CMK (cell line): ENCODE measurements at places on chromosomes 7 and 10.

- DNase-seq: no peak
Measured at GRCh38 chr7:35754741-35755140, 46.1 kb upstream of the SEPTIN7 start.

DNA sequence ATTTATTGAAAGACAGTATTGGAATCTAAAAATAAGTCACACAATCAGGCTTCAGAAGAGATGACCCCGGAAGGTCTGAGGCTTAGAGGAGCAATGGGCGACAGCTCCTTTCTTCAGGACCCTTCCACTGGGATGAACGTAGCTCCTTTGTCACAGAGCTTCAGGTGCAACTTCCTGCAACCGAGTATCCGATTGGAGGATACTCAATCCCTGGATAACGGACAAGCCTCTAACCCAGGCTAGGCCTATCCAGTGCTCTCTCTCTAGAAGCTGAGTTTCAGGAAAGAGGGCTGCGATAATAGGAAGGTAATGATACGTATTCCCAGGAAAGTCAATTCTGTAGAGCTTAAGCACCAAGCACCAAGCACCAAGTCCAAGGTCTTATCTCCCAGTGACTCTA is 349.4 kb upstream of the NPSR1 start:
- DNase-seq: no peak

- DNase-seq: no peak
Measured at GRCh38 chr7:132402096-132402495, 174.2 kb downstream of the PLXNA4 start.

- DNase-seq: no peak
Measured at GRCh38 chr10:129332476-129332875, 134.6 kb upstream of the MGMT start.

- no peak for DNase-seq
Measured at GRCh38 chr7:68697796-68698280, 900.4 kb upstream of the AUTS2 start.

GRCh38 chr7:131488361-131488760 is 68.1 kb downstream of the PODXL start:
- no peak for DNase-seq

GRCh38 chr7:151893405-151893923 is 16.5 kb upstream of the PRKAG2 start:
- DNase-seq: no peak

DNA sequence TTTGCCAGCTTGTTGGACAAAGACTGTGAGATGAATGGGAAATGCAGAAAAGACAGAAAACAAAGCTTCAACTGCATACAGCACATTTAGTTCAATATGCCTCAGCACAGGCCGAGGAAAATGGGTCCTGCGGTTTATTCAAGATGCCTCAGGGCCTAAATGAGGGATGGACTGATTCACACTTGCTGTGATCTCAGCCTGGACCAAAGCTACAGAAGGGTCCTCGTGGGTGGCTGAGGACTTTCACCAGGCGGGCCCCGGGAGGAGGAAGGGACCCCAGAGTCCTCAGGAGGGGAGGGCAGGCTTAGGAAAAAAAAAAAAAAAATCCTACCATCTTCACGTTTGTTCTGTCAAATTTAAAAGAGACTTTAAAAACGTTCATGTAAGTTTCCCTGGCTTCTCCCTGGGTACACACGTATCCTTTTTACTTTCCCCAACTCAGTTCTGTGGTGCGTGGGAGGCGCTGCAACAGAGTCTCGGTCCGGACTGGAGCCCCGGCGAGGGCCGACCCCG is 624 bp upstream of the ZNF783 start:
- DNase-seq: no peak

- DNase-seq: no peak
Measured at GRCh38 chr7:25643286-25643685, 415.0 kb upstream of the NPVF start.

GRCh38 chr10:11724938-11725776 is 17.0 kb upstream of the ECHDC3 start:
- DNase-seq: no peak

DNA sequence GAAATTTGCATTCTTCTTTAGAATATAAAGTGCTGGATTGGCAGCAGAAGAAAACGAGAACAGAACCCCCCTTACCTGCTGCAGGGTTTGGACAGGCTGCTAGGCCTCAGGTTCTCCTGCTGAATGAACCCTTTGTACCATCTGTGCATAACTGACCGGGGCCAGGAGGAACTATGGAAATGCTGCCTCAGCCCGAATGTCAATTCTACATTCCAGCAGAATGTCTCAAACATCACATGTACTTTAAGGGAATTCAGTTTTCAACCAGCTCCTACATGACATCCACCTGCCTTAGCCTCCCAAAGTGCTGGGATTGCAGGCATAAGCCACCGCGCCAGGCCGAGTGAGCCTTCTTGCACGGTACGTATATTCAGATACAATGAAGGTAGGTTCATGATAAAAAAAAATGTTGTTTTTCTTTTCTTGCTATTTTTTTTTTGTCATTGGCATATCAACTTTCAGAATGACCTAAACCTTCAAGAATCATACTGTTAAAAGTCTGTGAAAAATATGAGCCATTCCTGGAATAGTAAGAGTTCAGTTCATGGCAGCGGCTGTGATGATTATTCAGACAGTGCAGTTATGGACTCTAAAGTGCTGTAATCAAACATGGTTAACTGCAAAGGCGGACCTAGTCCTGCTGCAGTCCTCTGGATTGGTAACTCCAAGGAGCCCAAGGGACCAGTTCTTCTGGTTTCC is 84.4 kb upstream of the TNS3 start:
- no peak for DNase-seq

DNA sequence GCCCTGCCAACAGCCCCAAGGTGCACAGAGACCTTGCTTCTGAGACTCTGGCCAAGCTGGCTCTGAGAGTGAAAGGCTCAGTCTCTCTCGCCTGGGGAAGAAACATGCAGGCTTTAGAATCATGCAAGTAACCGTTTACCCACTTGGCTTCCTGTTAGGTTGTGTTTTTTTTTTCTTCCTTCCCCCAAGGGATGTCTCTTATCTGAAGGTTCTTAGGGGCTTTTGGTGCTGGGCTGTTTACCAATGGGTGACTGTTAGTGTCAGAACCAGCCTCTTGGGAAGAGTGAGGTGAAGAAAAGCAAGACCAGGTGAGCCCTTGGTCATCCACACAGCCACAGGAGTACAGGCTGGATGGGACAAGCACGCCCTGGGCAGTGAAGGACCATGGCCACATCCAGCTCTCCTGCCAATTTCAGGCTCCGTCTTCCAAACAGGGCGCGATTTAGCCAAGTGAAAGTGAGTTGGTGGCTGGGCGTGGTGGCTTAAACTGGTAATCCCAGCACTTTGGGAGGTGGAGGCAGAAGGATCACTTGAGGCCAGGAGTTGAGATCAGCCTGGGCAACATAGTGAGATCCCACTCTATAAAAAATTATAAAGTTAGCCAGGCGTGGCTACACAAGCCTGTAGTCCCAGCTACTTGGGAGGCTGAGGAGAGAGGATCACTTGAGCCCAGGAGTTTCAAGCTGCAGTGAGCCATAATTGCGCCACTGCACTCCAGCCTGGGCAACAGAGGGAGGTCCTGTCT is 76.3 kb upstream of the CUX1 start:
- DNase-seq: no peak

DNA sequence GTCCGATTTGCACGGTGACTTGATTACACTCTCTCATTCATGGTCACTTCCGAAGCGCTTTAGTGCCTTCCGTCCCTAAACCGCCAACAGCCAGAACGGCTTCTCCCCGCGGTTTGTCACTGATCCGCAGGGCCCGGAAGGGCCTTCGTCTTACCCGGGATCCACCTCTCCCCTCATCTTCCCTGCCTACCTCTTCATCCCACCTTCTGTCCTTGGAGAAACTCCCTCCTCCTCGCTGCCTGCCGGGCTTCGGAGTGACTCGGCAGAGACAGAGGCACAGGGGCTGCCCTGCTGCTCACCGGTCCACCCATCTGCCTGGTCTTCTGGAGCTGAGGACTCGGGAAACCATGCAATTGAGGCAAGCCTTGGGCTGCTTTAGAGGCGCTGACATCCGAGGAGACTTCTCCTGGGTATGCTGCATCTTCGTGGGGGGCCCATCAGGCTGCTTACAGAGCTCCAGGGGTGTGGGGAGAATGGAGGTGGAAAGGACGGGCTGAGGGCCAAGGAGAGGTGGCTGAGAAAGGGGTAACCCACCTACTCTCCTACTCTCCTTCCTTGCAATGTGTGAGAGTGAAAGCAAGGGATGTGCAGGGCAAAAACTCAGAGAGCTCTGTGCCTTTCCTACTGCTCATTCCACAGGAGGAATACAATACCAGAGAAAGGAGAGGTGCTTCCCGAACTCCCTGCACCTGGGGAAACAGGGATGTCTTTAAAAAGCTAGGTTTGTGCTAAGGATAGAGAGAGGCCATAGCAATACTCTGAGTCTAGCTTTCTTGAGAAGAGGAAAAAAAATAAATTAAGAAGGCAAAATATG is 1.0 kb upstream of the HOXA11 start:
- no peak for DNase-seq

GRCh38 chr7:139341776-139342226 is 664 bp downstream of the FMC1 start:
- no peak for DNase-seq

DNA sequence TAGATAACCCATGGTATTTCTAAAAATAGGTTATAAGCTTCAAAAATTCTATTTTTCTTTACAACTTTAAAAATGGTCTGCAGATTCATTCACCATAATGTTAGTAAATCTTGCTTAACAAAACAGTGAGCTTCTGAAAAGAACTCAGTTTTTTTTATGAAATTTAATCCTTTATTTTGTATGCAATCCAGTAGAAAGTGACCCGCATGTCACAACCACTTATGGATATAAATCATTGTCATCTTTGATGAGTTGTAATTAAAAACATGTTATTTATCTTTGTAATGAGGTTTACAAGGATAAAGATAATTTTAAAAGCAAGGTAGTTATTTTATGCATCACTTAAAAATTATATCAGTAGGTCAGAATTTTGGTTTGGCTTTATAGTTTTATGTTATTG is 173.5 kb upstream of the SEMA3A start:
- no peak for DNase-seq

- no peak for DNase-seq
Measured at GRCh38 chr7:25565949-25566348, 337.7 kb upstream of the NPVF start.

DNA sequence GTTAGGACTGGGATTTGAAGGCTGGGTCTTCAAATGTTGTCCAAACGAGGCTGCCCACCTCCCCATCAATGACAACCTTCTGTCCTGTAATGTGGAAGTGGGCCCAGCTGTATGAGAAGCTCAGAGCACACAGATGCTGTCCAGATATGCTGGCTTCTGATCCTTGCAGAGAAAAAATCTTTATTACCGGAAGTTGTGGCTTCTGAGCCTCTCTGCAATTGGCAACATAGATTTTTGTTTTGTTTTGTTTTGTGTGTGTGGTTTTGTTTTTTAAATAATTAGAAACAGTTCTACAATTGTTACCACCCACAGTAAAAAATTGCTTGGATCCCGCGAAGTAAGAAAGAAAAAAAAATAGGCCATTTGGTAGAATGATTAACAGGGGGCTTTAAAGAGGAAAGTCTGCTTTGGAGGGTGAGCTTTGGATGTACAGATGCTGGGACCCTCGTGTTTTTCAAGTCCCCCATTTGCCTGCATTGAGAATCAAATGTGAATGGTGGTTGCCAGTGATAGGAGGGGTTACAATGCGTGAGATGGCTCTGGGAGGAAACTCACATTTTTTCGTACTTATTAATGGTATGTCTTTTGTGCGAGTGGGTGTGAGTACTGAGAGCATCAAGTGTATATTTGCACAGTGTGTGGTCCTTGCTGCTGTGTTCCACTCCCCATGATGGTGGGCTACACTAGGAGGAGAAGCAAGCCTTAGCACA is 153.2 kb downstream of the TCF7L2 start:
- DNase-seq: peak; percentile 5

- no peak for DNase-seq
Measured at GRCh38 chr10:70293169-70293843, 9.5 kb upstream of the NPFFR1 start.

- no peak for DNase-seq
Measured at GRCh38 chr10:61781969-61782403, 119.3 kb downstream of the CABCOCO1 start.

DNA sequence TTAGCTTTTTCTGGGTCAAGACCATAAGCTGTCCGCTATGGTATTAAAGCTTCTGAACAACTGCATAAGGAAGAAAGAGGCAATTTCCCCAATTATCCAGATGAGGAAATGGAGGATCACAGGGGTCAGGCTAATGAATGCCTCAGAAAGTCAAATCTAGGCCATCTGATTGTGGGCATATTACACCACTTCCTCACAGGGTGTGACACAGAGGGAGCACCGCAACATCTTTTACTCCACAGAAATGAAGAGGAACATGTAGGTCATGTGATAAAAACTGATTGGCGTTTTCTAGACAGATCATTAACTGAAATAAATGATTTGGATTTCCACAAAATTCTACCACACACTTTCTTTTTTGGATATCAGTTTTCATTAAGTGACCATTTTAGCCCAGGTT is 384.4 kb downstream of the PARD3 start:
- DNase-seq: peak; percentile 5

DNA sequence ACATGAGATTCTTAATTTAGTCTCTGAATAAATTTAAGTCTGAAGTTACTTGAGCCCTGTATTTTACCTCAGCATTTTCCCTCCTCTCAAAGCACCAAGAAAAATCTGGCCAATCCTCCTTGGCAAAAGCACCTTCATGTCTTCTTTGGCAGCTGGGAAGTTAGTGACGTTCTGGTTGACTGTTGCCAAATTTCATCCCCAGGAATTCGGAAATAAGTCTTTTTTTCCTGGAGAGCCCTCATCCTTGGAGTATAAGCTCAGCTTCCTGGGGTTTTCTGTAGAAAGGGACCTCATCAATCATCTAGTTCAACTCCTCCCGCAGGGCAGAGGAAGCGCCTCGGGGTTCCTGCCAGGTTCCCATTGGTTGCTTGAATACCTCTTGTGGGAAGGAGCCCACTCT is 377.6 kb downstream of the PHTF2 start:
- no peak for DNase-seq

- DNase-seq: no peak
Measured at GRCh38 chr10:101053516-101053915, 8.3 kb upstream of the KAZALD1 start.

DNA sequence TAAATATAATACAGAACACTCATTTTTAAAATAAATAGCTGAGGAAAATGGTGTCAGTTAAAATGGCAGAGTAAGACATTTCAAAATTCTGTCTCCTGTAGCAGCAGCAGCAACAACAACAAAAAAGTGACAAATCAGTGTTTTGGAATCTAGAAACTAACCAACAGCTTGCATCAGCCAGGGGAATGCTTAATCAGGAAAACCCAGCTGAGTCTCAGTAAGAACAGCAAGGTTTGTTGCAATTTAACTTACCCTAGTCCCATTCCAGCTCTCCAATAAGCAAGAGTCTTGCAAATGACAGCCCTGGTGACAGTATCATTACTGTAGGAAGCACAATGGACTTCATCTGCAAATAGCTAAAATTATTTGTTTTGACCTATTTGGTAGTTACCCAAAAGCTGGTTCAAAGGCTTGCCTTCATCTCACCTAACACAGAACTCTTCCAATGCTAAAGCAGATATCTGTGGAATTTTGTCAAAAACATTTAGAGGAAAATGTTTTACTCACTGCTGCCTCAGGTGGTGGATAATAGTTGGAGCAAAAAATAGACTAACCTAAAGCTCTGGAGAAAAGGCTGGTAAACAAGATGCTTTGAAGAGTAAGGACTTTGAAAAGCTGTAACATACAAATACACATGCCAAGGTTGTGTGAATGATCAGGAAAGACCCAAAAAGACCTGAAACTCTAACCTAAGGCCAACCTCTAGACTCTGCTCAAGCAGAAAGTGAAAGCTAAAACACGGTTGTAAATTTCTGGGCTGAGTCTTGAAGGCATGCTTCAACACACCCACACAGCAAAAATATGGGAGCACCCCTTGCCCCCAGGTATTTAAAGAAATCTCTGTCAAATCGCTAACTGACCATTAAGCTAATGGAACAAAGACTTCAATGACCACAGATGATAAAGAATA is 9.9 kb upstream of the ARHGAP22 start:
- DNase-seq: no peak

GRCh38 chr10:71569775-71570588 is 149.6 kb downstream of the C10orf105 start:
- no peak for DNase-seq
